CD4-positive, CD25-positive, alpha-beta regulatory T cell (primary cell): ENCODE measurements at places on chromosomes 2 and 18. TPM values are rescaled to one million over a fixed set of nuclear protein-coding genes. Genes with fewer than 3 reads are reported as not detected.

The DSG4 gene
- polyA plus RNA-seq, result not detected

DNA sequence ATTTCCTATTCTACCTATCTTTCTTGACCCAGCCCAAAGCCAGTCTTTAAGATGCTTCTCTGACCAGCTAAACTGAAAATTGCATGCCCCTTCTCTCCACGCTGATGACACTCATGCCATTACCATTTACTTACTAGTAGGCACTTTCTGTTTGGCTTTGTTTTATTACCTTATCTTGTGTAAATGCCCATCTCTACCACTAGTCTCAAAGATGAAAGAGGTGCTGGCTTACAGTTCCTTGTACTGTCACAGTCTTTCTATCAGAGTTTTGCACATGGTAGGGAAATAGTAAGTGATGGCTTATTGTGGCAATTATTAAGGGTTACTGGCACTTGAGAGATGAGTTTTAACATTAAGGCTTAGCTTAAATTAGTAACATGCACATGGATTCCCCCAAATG is 352.1 kb downstream of the RBM43 start:
- DNase-seq, result no peak

- DNase-seq, result no peak
Measured at GRCh38 chr2:207437136-207437523, 92.6 kb upstream of the CREB1 start.

The KDSR gene
- 119 TPM for polyA plus RNA-seq

DNA sequence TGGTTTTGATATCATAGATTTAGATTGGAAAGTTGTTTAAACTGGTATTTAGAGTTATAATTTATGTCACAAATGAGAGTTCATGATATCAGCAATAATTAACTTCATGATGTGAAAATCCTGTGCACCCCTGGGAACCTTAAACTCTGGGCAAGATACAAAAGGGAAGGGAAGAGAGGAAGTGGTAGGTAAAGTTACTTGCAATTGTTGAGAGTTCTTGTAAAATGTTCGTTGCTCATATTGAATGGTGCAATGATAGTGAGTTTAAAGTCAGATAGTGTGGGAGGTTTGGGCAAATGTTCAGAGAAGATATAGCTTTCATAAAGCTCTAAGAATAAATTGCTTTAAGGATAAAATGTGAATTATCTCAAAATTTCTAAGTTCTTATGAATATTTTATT is 75.4 kb downstream of the SP110 start:
- DNase-seq, result no peak

DNA sequence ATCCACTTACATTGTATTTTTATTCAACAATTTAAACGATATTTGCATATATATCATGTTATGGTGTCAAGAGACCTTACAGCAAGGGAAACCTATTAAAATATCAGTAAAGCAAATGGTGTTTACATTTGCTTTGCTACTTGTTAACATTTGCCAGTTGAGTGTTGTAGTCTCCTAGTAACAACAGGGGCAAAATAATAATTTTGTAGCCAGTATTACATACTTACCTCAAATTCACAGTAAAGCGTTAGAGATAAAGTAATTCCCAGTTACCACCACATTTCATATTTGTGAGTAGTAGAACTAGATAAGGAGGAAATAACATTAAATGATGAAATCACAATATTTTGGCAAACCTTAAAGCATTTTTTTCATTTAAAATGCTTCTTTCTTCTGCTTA is 71.3 kb downstream of the FASTKD2 start:
- no peak for DNase-seq

- DNase-seq, result no peak
Measured at GRCh38 chr2:149860276-149860921, 272.8 kb upstream of the MMADHC start.

GRCh38 chr18:12373116-12373770 is 3.8 kb downstream of the AFG3L2 start:
- no peak for DNase-seq

The ANKRD62 gene
- polyA plus RNA-seq, result not detected

The DOCK10 gene
- 34.7 TPM for polyA plus RNA-seq

The KIF5C gene
- polyA plus RNA-seq, result 0.95 TPM

The BCL2L11 gene
- 35.2 TPM for polyA plus RNA-seq

The CDH7 gene
- polyA plus RNA-seq, result not detected

The LMAN2L gene
- polyA plus RNA-seq, result 17.8 TPM

DNA sequence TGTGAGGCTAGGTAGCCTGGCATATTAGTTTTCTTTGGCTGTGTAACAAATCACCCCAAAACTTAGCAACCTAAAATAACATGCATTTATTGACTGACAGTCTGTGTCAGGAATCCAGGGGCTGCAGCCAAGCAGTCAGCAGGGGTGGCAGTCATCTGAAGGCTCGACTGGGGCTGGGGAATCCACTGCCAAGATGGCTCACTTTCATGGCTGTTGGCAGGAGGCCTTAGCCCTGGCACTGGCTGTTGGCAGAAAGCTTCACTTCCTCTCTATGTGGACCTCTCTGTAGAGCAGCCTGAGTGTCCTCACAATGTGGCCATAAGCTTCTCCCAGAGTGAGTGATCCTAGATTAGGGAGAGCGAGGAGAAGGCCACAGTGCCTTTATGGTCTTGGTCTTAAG is 78.0 kb downstream of the LTBP1 start:
- no peak for DNase-seq

DNA sequence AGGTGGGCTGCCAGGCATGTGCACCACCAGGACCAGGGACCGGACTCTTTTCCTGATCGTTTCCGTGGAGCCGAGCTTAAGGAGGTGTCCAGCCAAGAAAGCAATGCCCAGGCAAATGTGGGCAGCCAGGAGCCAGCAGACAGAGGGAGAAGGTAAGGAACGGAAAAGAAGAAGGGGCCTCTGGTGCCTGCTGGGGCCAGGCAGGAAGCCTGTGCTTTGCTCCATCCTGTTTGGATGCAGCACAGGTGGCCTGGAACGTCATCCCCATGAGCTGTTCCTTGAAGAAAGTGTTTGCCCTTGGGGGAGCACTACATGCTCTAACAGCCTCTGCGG is 33.9 kb downstream of the CNGA3 start:
- no peak for DNase-seq

- DNase-seq, result no peak
Measured at GRCh38 chr2:96329874-96330273, 4.8 kb downstream of the ITPRIPL1 start.

DNA sequence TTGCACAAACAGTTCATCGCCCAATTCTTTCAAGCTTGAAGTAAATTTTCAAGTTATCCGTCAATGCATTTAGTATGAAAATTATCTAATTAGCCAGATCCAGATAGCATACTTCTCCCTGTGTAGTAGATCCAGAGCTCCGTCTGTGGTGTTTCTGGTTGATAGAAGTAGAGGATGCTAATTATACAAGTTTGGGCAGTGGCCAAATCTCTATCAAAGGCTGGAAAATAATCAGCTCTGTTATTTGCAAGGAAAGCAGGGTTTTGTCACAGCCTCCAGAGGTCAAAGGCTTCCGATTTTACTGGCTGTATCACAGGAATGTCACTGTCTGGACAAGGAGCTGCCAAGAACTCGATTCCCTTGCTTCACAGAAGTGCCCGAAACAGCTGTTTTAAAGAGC is 28.6 kb downstream of the LRRC30 start:
- DNase-seq, result no peak

The IL1R1 gene
- polyA plus RNA-seq, result 3.8 TPM

GRCh38 chr2:118710481-118710880 is 137.0 kb downstream of the EN1 start:
- DNase-seq, result no peak

DNA sequence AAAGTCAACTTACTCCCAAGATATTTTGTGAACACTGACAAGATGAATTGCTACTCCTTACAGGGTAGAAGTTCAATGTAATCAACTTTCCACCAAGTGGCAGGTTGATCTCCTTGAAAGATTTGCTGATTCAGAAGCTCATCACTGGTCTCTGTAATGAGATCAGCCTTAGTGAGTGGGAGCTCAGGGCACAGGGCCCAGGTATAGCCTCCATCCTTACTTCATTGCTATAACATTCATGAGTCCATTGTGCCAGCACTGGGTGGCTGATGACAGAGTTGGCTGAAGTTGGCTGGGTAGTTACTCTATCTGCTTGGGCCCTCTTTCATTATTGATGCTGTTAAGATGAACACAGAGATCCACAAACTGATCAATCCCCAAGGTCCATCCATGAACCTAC is 379.0 kb downstream of the IRS1 start:
- no peak for DNase-seq
